ENCODE measurements at places on chromosomes 3 and 15.
A peak's percentile ranks its signal among the peaks of the same experiment; 100 is the strongest.

DNA sequence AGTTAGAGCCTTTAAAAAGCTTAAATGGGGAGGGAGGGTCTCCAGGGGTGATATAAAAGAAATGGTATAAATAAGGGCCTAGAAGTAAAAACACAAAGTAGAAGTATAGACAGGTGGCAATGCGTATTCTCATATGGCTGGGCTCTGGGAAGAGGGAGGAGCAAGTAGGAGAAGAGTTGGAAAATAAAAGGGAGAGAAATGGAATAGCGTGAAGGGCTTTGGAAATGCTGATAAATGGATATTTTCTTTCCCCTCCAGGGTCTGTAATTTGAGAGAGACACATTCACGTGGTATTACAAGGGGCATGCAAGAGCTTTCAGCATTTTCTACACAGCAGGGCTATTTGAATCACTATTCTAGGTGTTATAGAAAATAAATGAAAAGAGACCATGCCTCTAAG, 313.7 kb downstream of the RYR3 start:
- no peak for DNase-seq

GRCh38 chr3:38541806-38542205, 45.7 kb downstream of the EXOG start:
- DNase-seq, result no peak

GRCh38 chr3:179146911-179147513, 1.1 kb upstream of the PIK3CA start:
- peak; percentile 55 for DNase-seq

DNA sequence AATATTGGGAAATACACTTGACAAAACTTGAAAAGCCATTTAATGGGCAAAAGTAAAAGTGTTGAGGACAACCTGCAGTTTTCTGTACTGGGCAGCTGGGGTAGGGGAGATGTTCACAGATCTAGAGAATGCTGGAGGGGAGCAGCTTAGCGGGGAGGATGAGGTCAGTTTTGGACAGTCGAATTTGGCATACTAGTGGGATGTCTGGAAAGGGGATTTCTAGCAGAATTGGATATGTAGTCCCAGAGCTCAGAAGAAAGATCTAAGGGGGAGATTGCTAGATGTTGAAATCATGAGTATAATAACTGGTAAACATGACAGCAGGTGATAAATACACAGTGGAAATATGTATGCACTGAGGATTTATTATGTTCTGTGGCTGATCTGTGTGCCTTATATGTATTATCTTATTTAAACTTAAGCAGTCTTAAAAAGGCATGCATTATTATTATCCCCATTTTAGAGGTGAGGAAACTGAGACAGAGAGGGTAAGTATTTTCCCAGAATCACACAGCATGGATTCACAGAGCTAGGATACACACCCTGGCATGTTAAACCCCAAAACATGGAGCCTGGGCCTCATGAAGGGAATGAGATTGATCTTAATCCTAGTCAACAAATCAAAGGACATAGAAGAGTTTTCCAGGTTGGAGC, 42.7 kb downstream of the TLNRD1 start:
- no peak for DNase-seq

DNA sequence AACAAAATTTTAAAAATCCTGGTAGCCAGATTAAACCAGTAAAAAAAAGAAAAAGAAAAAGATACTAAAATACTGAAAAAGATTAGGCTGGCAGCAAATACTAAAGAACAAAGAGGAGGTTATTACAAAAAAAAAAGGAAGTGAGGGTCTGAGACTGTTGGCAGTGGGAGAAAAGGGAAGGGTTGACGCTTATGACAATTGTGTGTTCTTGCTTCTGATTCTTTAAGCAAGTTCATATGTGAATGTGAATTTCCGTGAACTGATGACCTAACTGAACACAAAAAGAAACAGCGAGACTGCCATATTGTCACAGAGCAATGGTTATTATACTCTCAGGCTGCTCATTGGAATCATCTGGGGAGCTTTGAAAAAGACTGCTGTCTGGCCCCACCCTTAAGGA, 56.5 kb downstream of the ATP13A4 start:
- no peak for DNase-seq

- peak; percentile 25 for DNase-seq
Measured at GRCh38 chr3:115713284-115713683, 90.0 kb downstream of the GAP43 start.

GRCh38 chr3:18870074-18870640, 278.2 kb upstream of the KCNH8 start:
- DNase-seq, result no peak

DNA sequence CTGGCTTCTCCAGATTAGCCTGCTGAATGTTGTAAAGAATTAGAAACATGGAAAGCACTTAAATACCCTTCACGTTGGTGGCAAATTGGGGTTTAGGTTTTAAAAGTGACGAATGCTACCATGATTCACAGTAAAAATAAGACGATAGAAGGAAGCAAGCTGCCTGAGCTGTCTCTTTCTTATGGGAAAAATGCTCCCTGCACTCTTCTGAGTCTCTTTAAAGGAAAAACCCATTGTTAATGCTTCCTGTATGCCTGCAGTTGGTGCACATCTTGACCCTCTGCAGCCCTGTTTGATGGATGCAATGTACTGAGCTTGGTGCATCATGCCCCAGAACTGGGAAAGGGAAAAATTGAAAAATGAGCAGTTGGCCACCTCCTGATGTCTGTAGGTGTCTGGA, 258.6 kb upstream of the RASGRP1 start:
- no peak for DNase-seq

GRCh38 chr3:7346364-7346763, 485.4 kb downstream of the GRM7 start:
- no peak for DNase-seq

DNA sequence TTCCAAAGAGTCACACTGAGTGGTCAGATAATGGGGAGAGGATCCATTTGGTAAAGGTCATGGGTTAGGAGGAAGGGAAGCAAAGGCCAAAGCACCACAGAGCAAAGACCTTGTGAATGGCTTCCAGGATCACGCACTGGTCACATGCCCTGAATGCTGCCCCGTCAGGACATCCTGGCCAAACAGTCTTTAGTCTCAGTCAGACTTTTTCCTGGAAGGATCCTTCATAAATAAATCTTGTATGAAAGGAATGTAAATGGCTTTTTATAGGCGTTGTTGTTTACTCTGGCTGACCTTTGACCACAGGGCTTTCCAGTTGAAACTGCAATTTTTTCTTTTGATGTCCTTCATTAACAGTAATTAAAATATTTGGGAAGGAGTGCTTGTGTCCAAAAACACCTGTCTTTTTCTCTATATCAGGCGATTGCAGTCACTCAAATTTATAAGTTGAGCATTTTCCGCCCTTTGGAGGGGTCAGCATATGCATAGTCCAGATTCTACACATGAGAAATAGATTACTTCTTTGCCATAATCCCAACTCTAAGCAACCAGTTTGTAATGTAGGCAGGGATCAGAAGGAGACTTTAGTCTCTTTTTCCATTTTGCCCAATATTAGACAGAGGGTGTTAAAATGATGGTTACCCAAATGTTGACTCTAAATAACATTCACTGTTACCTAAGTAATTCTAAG, 48.4 kb downstream of the CHAC1 start:
- no peak for DNase-seq

- DNase-seq, result peak; percentile 27
Measured at GRCh38 chr15:47470983-47471382, 246.3 kb upstream of the SEMA6D start.

- DNase-seq, result no peak
Measured at GRCh38 chr3:58572634-58573230, 4.5 kb downstream of the FAM107A start.

GRCh38 chr3:20975188-20975651, 775.8 kb downstream of the ZNF385D start:
- peak; percentile 42 for DNase-seq

- no peak for DNase-seq
Measured at GRCh38 chr3:153448151-153448829, 286.3 kb downstream of the RAP2B start.

- no peak for DNase-seq
Measured at GRCh38 chr3:17151598-17152373, 267.0 kb downstream of the PLCL2 start.

- DNase-seq, result no peak
Measured at GRCh38 chr15:59317211-59317610, 55.5 kb downstream of the MYO1E start.

GRCh38 chr15:69410248-69410874, 3.8 kb upstream of the KIF23 start:
- DNase-seq, result no peak

GRCh38 chr15:42046597-42046996, 25.8 kb upstream of the PLA2G4E start:
- no peak for DNase-seq

All from AG20443 (cell line).